CD4-positive, alpha-beta T cell treated with Interleukin-21 for 1 hour (primary cell): ENCODE measurements at places on chromosomes 11 and 22.

DNA sequence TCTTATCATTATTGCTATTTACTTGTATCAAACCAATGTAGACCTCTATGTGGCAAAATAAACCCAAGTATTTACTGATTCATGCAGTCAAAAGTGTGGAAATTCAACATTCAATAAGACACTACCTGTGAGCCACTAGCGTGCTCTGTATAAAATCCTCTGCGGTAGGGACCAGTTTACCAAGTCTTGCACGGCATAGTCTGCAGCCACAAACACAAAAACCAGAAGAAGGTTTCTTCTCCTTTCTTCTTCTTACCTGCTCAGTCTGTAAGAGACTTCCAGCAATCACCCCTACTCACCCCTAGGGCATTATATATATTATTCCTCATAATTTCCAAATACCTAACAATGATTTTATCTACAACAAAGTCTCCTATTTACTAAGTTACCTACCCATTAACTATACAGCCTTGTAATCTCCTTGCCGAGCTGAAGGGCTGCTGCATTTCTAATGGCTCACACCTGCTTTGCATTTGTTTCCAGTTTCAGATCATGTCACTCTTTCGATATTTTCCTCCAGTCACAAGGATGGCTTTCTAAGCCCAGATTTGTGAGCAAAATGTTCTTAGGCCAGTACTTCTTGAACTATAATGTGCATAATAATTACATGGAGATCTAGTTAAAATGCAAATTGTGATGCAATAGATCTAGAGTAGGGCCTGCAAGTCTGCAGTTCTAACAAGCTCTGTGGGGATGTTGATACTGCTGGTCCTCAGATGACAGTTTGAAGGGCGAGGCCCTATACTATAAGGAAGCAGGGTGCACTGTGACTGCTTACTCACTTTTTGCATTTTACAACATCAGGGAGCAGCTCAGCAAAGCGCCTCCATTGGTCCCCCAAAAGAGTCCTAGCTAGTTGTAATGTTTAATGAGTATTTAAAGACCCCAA is 191.9 kb upstream of the DDI1 start:
- DNase-seq: no peak

DNA sequence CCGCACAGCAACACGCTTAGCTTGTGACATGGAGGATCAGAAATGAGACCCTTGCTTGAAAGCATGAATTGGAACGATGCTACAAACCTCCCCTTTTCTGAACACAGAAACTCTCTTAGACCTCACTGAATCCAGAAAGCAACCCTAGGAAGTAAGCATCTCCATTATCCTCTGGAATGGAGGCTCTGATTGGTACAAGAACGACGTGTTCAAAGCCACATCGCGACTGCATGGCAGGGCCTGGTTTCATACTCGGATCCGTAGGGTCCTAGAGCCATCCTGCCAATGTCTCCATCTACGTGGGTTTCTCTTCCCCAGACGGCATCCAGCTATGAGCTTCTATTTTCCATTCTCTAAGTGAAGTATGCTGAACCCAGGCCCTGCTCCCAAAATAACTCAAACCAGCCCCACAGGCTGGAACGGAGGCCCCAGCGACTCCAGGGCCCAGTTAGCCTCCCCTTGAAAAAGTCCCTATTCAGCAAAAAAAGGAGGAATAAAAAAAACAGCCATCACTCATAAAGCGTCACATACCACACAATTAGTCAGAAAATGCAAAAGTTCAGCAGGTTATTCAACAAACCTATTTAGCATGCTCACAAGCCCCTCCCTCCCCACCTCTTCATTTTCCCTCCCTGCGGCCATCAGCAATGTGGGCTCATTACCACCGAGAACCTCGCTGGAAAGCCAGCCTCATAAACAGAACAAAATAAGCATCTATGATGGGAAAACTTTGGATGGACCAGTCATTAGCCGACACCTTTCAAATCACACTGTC is 7.1 kb upstream of the MN1 start:
- DNase-seq: no peak

GRCh38 chr11:58503361-58503856 is 4.5 kb downstream of the OR5B21 start:
- DNase-seq: no peak

GRCh38 chr11:121253951-121254350 is 38.6 kb upstream of the SC5D start:
- DNase-seq: no peak

GRCh38 chr22:46390652-46391301 is 55.3 kb downstream of the TRMU start:
- no peak for DNase-seq

GRCh38 chr11:82902880-82903279 is 1.3 kb downstream of the DDIAS start:
- DNase-seq: no peak

- DNase-seq: no peak
Observed at GRCh38 chr11:77557553-77557952, 32.2 kb upstream of the AQP11 start.

DNA sequence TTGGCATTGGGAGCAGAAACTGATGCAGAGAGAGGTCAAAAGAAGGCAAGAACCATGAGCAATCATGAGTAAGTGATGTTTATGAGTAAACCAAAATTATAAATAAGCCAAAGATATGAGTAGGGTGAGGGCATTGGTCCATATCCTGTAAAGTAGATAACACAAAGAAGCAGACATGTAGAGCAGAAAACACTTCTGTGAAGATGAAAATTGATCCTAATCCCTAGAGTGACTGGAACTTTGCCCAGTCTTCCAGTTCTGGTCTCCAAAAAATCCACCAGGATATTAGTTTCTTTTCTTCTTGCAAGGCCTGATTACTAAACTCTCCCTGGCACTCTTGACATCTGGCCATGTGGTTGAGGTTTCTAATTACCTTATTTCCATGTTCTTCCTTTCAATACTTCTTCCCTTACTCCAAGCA is 13.7 kb upstream of the DRD2 start:
- DNase-seq: no peak

DNA sequence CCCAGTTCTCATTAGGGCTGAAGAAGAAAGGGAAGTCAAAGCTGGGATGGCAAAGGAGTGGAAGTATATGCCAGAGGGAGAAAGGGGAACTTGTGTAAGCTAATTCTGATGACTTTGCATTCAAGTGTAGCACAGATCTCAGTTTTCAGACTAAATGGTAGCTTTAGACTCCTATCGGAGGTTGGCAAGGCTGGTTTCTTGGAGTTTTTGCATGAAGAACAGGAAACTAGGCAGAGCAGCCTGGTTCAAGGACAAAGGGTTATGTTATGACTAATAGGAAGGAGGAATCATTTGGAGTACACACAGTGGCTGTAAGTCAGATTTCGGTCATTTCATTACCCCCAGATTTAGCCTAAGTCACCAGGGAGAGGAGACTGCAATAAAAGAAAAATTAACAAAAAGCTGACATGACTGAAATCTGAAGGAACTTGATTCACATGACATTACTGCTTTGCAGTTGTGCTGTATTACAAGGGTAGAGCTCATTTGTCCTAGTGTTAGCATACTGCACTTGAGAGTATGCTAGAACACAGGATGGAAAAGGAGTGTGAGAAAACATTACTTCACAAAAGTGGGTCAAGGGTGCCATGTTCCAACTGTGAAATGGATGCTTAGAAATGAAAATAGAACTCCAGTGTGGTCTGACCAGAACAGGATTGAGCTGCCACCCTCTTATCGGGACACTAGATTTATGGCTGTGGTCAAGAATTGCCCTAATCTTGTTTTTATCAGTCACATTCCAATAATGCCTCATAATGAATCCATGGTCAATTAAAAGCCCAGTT is 23.6 kb downstream of the ADM start:
- DNase-seq: no peak

GRCh38 chr11:70378506-70379134 is 19.7 kb upstream of the CTTN start:
- DNase-seq: no peak

DNA sequence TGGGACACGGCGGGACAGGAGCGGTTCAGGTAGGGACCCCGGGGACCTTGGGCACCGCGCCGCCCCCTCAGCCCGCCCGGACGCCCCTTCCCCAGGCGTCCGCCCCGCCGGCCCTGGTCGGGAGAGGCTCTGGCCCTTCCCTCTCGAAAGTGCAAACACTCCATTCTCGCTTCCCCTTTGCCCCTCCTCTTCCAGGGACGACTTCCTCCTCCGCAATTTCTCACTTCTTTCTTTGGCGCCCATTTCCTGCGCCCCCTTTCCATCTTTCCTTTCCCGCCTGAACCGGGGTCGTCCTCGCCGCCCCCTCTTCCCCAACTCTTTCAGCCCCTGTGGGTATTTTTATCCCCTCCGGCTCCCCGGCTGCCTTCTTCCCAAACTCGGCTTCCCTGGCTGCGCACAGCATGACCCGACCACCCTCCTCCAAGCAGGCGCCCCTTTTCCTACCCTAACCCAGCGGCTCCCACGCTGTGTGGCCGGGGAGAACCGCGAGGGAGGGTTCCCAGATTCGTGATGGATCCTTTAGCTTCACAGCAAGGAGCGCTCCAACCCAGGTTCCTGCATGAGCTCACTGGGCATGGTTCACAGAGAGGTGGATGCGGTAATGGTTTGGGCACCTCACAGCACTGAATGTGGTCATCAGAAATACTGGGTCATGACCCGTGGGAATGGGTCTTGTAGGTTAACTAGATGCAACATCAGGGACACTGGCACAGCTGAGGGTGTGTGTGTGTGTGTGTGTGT is 689 bp downstream of the RAB39A start:
- DNase-seq: peak; percentile 4

DNA sequence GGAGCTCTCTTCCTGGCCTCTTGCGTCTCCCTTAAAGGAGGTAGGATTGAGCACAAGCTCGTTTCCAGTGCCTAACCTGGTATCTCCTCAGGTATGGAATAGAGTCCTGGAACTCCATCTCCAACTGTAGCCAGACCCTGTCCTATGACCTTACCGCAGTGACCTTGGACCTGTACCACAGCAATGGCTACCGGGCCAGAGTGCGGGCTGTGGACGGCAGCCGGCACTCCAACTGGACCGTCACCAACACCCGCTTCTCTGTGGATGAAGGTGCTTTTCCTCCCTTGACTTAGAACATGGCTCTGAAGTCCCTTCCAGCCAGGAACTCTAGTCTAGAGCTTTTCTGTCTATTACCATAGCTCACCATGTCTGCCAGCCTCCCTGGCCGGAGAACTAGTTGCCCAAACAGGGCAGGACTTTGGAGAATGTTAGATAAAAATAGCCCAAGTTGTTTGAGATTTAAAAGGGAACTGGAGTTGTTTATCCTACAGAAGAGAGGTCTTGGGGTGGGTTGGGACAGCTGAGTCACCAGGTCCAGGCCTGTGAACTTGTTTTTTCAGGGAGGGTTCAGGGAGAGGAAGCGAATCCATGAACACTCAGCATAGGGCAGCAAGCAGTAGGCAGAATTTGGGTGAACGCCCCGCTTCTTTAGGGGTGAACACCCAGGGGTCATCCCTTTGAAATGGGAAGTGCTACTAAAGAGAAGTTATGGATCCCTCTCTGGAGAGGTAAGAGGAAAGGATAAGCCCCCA is 3.3 kb downstream of the IL10RA start:
- DNase-seq: no peak

- DNase-seq: no peak
Observed at GRCh38 chr11:9691865-9692264, 28.0 kb downstream of the SWAP70 start.

DNA sequence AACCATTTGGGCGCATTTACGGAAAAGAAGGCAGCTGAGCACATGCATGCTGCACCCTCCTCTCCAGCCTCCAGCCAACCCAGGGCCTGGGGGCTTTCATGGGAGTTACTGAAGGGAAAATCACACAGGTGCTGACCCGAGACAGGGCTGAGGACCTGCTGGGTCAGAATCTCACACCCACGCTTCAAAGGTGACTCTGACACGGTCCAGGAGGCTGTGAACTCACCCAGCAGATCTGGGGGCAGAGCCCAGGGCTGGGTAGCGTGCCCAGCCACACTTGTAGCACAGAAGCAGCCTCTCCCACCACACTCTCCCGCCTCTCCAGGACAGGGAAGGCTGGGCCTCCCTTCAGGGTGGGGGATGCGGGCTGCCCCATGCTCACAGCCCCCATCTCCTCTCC is 347.6 kb downstream of the CTTN start:
- DNase-seq: no peak

GRCh38 chr11:109911488-109911887 is 181.7 kb upstream of the ZC3H12C start:
- DNase-seq: no peak

GRCh38 chr11:45679806-45680205 is 14.4 kb upstream of the CHST1 start:
- DNase-seq: no peak

DNA sequence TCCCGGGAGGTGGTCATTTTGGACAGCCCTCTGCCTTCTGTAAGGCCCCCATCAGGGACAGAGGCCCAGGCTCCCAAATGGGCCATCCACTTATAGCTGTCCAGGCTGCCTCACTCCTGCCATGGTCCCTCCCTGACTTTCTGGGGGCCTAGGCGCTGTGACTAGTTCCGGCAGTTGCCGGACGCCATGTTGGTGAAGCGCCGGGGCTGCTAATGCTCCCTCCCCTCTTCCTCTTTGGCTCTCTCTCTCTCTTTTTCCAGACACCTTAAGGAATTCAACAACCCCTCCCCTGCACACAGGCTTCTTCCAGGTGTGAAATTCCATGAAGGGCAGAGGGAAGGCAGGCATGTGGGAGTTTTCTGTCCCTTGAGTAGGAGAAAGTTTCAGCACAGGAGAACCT is 445.6 kb downstream of the SOX6 start:
- no peak for DNase-seq

- no peak for DNase-seq
Observed at GRCh38 chr11:21390430-21390829, 721.0 kb downstream of the NELL1 start.

GRCh38 chr11:109612496-109612895 is 190.5 kb downstream of the C11orf87 start:
- DNase-seq: no peak

- DNase-seq: no peak
Observed at GRCh38 chr11:67027943-67028542, 5.1 kb downstream of the SYT12 start.

DNA sequence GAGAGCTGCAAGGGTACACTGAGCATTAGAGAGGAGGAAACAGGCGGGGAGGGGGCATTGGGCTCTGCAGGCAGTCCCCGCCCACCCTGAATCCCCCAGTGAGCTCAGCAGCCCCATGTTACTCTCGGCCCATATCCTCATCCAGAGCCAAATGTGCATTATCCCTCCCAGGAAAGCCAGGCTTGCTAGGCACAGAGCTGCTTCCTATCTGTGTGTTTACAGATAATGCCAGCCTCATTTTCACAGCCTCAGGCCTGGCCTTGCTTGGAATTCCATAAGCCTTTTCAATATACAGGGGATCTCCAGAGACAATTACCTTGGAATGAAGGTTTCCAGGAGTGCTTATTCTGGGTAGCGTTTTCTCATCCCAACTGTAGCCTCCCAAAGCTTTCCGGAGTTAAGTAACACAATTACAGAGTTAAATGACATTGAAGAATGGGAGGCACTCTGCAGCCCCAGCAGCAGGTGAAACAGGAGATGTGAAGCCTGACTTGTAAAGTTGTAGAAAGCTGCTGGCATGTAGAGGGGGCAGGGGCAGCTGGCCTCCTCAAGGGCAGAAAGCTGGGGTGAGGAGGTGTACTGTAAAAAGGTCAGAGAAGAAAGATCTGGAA is 91.5 kb upstream of the TBCEL start:
- DNase-seq: no peak
